Stimulated activated naive CD8-positive, alpha-beta T cell treated with anti-CD3 and anti-CD28 coated beads, Interleukin-15, amount 100 ng/mL, for 72 hours (primary cell): ENCODE measurements at places on chromosomes 4 and X.

DNA sequence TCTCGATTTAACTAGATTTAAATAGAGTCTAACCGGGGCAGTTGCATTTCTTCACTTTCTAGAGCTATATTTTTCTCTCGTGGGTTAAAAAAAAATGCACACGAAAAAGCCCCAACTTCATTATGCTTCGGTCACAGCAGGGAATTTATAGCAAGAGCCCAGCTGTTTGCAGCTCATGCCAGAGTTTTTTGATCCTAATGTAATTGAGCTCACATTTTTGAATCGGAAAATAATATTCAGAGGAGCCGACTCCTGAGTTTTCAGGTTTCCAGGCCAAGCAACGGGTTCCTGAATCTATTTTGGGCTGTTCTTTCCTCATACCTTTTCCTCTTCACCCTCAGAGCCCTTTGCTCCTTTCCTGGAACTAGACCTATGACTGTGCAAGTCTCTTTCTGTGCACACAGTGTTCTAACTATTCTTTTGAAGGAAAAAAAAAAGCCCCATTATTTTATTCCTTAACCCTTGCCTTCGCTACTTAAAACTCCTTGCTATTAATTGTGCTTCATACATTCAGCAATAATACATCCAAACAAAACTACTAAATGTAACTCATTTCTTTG is 27.5 kb upstream of the ESX1 start:
- DNase-seq, result no peak

DNA sequence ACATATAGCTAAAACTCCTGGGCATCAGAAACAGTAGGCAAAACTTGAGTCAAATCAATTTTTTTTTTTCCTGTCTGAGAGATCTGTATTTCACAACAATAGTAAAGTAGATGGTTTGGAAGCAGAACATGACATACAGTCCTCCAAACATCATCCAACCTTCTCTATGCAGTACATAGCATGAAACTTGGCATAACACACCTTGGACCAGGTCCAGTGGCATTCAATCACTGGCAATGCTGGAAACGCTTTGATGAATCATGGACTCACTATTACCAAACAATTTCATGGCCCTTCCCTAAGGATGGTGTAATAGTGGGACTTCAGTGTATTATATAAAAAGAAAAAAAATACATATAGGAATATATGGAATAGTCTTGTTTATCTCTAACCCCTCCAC is 154.6 kb downstream of the FMR1NB start:
- DNase-seq, result no peak

DNA sequence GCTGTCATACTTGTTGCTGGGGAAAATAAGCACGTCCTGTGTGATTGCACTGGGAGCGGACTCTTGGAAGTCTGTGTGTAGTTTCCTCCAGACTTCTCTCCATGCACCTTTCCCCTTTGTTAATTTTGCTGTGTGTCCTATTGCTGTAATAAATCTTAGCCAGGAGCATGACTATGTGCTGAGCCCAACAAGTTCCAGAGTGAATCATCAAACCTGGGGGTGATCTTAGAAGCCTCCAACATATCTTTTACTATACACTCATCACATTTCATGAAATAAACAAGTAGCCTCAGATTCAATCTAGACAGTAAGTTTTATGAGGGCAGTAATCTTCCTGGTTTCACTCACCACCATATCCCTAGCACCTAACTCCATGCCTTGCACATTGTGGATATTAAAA is 43.3 kb upstream of the FGF13 start:
- DNase-seq, result no peak

GRCh38 chr4:176052744-176053143 is 12.9 kb upstream of the WDR17 start:
- DNase-seq, result no peak
